Neural crest cell (in vitro differentiated cells): ENCODE measurements at places on chromosomes 7 and 10. TPM values are rescaled to one million over a fixed set of nuclear protein-coding genes. Genes with fewer than 3 reads are reported as not detected.

DNA sequence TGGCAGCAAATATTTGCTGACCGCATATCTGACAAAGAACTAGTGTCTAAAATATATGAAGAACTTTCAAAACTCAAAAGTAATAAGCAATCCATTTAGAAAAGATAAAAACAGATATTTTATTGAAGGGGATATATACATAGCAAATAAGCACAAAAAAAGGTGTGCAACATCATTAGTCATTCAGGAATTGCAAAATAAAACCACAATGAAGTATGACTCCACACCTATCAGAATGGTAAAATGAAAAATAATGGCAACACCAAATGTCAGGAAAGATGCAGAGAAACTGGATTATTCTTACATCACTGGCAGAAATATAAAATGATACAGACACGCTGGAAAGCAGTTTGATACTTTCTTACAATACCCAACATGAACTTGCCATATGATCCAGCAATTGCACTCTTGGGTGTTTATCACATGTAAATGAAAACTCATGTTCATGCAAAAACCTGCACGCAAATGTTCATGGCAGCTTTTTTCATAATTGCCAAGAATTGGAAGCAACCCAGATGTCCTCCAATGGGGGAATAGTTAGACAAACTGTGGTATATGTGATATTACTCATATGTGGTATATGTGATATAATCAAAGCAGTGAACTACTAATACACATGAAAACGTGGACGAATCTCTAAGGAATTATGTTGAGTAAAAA is 645.5 kb downstream of the GRID1 start:
- DNase-seq, result no peak

DNA sequence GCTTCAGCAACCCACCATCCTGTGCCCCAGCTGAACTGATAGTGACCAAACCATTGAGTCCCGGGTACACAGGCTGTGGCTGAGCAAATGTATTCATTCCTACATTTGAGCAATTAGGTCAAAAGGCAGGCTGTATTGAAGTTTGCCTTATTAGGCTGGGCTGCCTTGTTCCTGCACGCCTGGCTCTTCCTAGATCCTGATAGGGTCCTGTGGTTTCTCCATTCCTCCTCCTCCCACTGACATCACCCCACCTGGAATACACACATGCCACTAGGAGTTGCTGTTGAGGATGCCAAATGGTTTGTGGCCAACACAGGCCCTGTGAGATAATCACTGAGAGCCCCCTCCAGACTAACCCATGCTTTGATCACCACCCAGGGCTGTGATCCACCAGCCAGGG is 66.4 kb upstream of the FGFR2 start:
- no peak for DNase-seq

FAM131B gene
- total RNA-seq, result 15.0 and 15.5 TPM in 2 replicates

DNA sequence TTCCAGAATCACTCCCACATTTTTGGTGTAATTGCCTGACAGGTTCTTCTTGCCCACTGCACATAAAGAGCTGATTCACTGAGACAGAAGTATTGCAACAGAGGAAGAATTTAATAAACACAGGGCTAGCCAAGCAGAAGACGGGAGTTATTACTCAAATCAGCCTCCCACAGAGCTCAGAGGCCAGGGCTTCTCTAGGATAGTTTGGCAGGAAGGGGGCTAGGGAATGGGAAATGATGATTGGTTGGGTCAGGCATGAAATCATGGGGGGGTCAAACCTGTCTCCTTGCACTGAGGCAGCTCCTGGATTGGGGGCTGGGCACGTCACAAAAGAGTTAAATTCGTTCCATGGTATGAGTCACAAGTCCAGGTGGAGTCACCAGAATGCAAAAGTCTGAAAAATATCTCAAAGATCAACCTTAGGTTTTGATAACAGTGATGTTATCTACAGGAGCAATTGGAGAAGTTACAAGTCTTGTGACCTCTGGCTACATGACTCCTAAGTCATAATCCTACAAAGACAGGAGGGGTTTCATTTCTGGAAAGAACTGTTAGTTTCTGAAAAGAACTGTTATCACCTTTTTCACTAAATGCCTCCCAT is 30.2 kb upstream of the ERCC6 start:
- DNase-seq, result no peak

ZNF735 gene
- not detected in 2 replicates for total RNA-seq

DNA sequence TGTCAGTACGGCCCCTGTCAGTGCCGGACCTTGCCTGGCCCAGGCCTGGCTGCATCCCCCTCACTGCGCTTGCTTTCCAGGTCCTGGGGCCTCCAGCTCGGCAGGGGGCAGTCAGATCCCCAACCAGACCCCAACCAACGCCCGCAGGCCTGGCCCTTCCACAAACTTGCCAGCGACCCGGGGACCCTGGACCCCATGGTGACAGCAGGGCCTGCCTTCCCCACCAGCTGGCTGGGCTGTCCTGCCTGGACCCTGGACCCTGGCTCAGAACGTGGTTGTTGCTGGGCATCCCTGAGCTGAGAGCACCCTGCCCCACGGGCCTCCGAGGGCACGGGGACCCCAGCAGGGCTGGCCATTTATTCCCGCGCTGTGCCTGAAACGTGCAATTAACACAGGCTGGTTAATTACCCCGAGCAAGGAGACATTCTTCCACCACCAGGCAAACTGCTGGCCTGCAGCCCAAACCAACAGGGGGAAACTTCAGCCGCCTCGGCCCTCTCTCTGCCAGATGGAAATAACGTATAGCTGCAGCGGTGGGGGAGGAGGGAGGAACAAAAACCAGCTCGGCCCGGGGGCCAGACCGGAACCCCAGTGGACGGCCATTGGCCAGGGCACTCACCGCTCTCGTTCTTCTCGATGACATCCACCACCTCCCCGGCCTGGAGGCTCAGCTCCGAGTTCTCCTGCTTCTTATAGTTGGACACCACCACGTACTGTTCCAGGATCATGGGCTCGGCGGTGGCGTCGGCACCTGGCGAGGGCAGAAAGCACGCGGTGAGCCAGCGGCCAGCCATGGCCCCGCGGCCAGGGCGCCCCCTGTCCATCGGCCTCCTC is 167.1 kb downstream of the NEURL1 start:
- DNase-seq, result no peak

GRCh38 chr7:88842201-88842600 is 46.7 kb upstream of the TEX47 start:
- DNase-seq, result no peak

VAX1 gene
- total RNA-seq, result 0.16 and 0.23 TPM in 2 replicates

- no peak for DNase-seq
Observed at GRCh38 chr10:82866424-82867020, 991.5 kb downstream of the NRG3 start.

DNA sequence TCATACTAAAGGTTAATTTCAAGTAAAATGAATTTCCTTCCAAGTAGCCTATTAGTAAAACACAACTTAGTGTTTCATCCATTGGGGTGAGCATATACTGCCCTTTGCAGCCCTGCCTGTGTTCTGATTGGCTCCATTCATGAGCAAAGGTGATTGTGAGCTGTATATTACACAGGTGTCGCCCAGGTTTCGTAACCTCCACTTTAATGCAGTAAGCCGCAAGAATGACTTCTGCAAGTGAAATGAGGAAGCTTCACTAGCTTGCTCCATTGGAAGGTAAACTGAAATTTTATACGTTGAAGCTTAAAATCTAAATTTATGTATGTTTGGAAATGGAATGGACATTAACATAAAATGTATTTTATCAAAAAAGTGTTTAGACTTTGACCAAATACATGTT is 24.4 kb downstream of the MTURN start:
- DNase-seq, result no peak
